ENCODE measurements at places on chromosomes 7 and 10.

DNA sequence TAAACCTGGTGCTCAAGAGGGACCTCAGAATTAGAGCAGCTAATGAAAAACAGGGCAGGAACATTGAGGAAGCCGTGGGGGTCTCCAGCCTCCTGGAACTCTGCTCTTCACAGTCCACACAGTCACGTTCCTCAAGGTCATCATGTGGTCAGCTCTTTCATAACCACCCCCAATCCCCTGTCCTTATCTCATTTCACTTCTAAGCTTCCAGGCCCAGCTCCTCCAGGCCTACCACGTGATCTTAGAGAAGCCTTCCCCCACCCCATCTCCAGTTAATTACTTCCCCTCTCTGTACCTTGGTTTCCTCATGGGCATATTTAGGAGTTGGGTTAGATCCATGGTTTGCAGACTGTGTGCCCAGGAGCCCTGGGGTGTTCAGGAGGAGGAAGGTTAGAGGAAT lies 106.4 kb upstream of the TCF7L2 start:
- DNase-seq = no peak

GRCh38 chr7:1973321-1974251 lies 259.2 kb downstream of the MAD1L1 start:
- DNase-seq = no peak

GRCh38 chr7:94295850-94296249 lies 98.8 kb upstream of the COL1A2 start:
- DNase-seq = no peak

GRCh38 chr7:158710651-158711102 lies 6.1 kb upstream of the NCAPG2 start:
- DNase-seq = no peak

DNA sequence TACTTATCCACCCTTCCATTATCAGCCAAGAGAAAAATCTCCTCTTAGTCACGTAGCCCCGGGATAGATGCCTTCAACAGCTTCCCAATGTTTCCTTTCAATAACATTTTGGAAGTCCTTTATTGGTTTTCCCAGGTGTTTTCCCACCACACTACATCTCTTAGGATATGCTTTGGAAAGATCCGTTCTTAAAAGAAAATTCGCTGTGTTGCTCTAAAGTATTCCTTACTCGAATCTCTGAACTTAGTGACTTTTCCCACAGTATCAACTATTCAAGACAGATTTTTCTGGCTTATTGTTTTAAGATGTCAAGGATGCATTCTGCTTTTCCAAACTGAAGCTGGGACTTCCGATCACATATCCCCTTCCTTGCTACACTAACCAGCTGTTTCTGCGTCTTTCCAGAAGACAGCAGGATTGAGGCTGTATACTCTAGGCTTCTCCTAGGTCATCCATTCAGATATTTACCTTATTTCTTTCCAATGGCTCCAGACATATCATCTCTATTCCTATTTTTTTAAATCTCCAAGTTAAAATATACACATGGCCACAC lies 36.5 kb upstream of the SVIL start:
- DNase-seq = no peak

GRCh38 chr10:105017116-105017515 lies 376.0 kb downstream of the SORCS3 start:
- no peak for DNase-seq

Measured in pulmonary artery endothelial cell (primary cell).